T follicular helper cell (primary cell): ENCODE measurements at places on chromosomes 16 and 17.

DNA sequence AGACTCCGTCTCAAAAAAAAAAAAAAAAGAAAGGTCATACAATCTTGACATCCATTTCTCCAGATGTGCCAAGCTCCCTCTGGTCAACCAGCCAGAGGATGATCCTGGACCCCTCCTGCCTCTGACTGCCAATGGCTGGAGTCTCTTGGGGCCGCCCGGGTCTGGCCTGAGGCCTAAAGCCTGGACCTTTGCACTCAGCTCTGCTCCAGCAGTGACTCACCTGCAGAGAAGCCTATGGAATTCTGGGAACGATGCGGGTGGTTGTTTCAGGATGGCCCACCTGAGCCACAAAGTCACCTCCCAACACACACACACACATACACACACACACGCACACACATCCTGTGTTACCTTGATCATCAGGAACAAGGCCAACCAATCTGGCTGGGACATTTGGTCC is 64.0 kb upstream of the DNAH17 start:
- no peak for DNase-seq

- DNase-seq: no peak
Observed at GRCh38 chr16:53789137-53789536, 85.2 kb downstream of the FTO start.

DNA sequence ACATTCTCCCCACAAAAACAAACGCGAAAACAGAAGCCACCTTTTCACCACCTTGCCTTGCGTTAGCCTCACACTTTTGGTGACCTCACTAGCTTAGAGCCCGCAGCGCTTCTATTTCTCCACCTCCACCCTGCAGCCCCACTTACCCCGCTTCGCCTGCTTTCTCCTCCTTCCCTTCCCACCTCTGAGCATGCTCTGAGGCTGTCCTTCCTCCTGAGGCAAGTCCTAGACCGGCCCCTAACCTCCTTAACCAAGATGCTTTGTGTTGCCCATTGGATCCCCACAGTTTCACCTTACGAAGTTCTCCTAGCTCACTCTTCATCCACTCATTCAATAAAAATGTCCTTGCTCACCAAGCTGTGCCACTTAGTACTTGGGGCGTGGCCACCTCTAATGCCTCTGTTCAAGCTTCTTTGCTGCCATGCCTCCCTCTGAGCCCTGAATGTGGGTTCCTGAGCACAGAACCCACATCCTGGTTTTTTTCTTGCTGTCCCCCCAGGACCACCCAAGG is 1.3 kb downstream of the GNGT2 start:
- no peak for DNase-seq

DNA sequence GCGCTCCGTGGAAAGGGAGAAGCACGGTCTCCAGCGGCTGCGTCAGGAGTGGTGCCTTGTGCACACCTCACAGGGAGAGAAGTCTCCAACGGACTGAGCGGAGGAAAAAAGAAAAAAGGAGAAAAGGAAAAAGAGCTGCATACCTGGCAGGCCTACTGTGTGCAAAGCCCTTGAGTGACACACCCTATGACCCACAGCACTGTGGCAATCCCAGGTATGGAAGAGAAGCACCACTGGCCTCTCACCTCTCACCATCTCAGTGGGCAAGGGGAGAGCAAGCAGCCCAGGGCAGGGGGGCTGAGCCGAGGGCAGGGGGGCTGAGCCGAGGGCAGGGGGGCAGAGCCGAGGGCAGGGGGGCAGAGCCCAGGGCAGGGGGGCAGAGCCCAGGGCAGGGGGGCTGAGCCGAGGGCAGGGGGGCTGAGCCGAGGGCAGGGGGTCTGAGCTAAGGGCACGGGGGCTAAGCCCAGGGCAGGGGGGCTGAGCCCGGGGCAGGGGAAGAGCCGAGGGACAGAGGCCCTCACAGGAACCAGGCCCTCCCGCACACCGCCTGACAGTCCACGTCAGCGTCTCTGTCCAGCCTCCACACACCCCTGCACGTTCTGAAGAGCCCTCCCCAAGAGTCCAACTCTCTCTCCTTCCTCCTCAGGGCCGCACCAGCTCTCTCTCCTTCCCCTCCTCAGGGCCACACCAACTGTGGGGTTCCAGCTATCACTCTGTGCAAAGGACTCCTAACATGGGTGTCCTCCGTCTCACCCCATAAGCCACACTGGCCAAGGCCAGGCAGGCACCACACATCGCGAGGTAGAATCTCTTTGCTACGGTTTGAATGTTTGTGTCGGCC is 105.8 kb downstream of the ZNF778 start:
- no peak for DNase-seq

DNA sequence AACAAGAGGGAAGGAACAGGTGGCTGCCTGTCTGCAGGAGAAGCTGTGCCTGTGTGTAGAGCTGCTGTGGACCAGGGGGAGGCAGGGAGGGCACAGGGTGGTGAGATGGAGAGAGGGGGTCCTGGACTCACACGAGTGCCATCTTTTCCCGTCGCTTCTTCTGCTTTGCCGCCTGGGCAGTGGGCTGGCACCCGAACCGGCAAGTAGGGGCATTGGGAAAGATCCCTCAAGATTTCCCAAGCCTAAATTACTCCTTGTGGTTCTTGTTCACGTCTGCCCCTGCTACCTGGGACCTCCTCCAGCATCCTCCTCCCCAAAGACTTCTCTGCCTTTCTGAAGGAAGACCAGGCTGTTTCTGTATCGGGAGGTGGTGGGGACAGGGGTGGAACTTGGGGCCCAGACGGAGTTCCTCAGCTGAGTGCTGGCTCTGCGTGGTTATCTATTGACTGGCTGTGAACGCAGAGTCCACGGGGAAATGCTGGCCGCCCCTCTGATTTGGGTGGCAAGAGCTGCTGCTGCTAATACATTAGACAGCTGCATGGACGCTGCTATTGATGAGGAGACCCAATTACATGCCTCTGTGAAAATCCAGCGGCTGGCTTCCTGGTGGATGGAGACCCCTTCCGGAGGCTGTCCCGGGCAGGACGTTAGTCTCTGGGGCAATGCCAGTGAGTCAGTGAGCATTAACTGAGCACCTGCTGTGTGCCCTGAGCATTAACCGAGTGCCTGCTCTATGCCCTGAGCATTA is 114.5 kb downstream of the OR1D5 start:
- DNase-seq: no peak

DNA sequence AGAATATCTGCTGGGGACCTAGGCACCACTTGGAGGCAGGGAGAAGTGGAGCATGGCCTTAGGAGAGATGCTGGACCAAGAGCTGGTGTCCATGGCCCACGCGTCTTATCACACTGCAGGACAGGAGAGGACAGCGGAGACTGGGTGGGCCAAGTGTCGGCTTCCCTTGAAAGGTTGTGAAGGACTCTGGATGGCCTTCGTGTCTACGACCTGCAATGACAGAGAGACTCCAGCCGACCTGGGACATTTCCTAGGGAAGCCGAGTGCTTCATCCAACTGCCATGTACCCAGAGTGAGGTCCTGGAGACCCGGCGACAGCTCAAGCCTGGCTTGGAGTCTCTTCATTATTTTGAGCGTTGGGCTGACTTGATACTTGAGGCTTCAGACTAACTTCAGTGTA is 20.5 kb downstream of the C1QTNF1 start:
- no peak for DNase-seq

DNA sequence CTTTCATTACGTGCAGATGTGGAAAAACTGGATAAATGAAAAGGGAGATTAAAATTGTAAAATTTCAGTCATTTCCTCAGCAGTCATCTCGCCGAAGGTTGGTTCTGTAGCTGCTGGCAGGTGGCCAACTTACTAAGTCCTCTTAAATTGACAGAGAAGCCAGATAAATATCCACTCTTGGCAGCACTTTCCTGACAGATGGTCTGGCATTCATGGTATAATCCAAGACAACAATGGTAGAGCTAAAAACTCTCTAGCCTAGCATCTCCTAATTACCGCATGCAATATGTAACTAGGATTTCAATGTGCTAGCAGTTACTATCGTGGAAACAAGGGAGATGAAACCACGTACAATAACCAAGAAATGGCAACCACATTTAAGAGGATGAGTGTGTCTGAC is 306.3 kb downstream of the CNTNAP4 start:
- no peak for DNase-seq

DNA sequence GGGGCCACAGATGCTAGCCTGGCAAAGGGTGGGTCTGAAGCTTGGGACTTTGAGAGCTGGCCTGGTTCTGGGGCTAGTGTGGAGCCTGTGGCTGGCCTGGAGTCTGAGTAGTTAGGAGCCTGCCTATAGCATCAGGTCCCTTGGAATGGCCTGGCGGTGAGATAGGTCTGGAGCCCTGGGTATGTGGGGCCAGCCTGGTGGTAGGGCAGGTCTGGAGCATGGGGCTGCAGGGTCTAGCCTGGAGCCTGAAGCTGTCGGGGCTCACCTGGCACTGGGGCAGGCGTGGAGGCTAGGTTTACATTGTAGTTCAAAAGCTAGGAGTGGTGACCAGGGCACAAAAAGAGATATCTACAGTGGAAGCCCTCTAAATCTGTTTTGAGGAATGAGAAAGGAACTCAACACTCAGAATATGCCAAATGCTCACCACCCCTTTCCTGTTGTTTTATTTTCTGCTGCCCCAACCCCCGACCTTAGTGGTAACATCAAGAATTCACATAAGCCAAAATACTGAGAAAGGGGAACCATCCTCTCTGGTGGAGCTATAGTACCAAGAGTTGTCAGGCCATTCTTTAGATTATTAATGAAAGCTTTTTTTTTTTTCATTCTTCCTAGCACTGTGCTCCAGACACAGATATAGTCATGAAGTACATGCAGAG is 100.3 kb downstream of the TANC2 start:
- DNase-seq: no peak

- DNase-seq: no peak
Observed at GRCh38 chr17:8946476-8946875, 19.0 kb downstream of the PIK3R5 start.

DNA sequence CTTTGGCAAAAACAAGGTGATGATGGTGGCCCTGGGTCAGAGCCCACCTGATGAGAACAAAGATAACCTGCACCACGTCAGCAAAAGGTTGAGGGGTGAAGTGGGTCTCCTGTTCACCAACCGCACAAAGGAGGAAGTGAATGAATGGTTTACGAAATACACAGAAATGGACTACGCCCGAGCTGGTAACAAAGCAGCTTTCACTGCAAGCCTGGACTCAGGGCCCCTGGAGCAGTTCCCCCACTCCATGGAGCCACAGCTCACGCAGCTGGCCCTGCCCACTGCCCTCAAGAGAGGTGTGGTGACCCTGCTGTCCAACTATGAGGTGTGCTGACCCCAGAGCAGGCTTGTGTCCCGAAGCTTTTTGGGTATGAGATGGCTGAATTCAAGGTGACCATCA is 29.7 kb upstream of the DLX4 start:
- no peak for DNase-seq

GRCh38 chr16:80161799-80162739 is 378.7 kb upstream of the DYNLRB2 start:
- no peak for DNase-seq

- no peak for DNase-seq
Observed at GRCh38 chr16:89134269-89134668, 37.3 kb upstream of the CDH15 start.

DNA sequence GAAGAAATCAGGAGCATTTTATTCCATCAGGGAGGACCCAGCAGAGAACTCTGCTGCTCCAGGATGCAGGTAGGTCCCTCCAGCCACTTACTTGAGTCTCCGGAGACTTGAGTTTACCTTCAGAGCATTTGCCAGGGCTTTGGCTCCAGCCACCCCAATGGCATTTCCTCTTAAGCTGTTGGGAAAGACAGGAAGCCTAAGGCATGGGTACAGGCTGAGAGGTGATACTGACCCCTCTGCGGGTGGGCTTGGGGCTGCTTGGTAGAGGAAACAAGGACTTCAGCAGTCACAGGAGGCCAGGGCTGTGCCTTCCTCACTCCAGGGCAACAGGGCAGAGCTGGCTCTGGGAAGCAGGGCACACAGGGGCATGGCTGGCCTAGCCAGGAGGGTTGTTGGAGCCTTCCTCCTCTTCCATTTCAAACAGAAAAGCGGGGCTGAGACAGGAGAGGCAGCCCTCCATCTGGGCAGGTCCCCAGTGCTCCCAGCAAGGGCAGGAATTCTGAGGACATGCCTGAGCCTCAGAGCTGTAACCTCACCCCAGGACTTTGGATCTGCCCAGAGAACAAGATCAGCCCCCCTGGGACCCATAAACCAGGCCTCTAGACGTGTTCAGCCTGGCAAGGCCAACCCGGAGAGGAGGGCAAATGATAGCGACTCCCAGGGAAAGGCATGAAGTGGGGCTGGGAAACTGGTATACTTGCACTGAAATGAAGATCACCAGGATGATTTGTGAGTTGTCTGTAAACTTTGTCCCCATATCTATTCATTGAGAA is 34.4 kb downstream of the NLRC3 start:
- DNase-seq: no peak

DNA sequence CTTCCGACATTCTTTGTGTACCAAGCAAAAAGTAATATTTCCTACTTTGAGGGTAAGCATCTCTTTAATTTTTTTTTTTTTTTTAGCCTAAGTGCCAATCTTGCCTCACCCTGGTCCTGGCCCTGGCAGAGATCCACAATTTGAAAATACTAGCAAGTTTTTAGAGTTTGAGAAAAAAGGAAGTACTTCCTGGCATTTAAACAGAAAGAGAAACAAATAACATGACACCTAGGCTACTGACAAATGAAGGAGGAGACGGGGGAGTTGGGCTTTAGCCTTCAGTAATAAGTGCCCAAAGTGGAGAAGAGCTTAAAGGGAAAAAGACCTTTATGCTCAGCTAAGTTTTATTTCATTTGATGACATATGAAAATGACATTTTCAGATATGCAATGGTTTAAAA is 92.8 kb downstream of the HS3ST3A1 start:
- DNase-seq: no peak

GRCh38 chr16:58542291-58542690 is 27.0 kb downstream of the SETD6 start:
- DNase-seq: no peak

- DNase-seq: no peak
Observed at GRCh38 chr17:73684183-73684582, 39.9 kb upstream of the SDK2 start.

DNA sequence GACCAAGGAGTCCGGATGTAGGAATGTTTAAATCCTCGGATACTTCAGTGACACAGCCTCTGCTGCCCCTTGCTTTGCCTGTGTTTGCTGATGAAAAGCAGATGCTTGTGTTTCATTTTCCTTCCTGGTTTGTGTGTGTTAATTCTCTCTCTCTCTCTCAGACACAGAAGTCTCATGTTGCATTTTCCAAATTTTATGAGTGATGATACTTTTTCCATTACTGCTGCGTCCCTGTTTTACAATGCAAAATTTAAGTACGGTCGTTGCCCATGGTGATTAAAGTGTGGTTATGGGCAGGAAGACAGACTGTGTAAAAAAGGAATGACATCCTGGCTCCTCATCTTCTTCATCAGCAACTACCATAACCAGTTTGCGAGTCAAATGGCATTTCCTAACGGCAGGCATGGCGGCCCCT is 5.7 kb downstream of the RMI2 start:
- DNase-seq: no peak

- DNase-seq: no peak
Observed at GRCh38 chr17:38476549-38476948, 48.3 kb downstream of the ARHGAP23 start.

GRCh38 chr16:3282103-3282729 is 1.1 kb upstream of the ZNF263 start:
- DNase-seq: no peak

GRCh38 chr16:53094013-53094630 is 39.3 kb downstream of the CHD9 start:
- no peak for DNase-seq
